SK-N-SH (cell line): ENCODE measurements at places on chromosomes 11 and 22. TPM values are rescaled to one million over a fixed set of nuclear protein-coding genes. Genes with fewer than 3 reads are reported as not detected.

DNA sequence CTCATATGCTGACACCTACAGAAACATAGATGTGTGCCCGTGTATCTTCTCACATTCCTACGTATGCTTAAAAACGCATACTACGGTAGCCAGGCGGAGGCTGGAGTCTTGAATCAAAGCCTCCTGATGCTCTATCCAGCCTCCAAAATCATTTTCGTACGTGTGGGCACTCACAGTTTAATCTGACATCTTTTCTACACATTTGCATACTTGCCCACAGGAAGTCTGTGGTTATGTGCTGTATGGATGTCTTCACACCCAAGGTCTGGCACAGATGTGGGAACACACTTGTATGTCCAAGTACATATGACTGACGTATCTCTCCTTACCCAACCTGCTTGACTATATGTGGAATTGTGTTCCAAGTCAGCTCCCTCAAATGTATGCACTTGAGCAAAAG is 561.8 kb upstream of the CADM1 start:
- no peak for DNase-seq
- H3K4me3 ChIP-seq = no peak overlapping the region
- no peaks in the 10 kb centered on the region for H3K4me1 ChIP-seq
- no peaks in the 10 kb centered on the region for H3K27me3 ChIP-seq

GRCh38 chr22:20015971-20016733 is 471 bp downstream of the ARVCF start:
- H3K27ac ChIP-seq = peak overlapping the region; percentile 50; the same call in 1 of the 2 replicates
- H3K4me1 ChIP-seq = peaks cover 51% of the 10 kb centered on the region; the same call in 1 of the 2 replicates
- peak overlapping the region; percentile 65 for H3K4me3 ChIP-seq
- no peaks in the 10 kb centered on the region for H3K27me3 ChIP-seq
- H3K36me3 ChIP-seq = no peaks in the 10 kb centered on the region

Gene NTM
- 20.0 and 21.1 TPM in 2 replicates for polyA plus RNA-seq

- no peaks in the 10 kb centered on the region for H3K27me3 ChIP-seq
- no peak overlapping the region for H3K27ac ChIP-seq
- H3K4me1 ChIP-seq = no peaks in the 10 kb centered on the region
- H3K36me3 ChIP-seq = no peaks in the 10 kb centered on the region
- DNase-seq = peak; percentile 31
Observed at GRCh38 chr11:125071846-125072217, 8.7 kb downstream of the SLC37A2 start.

GRCh38 chr11:94954753-94955152 is 18.6 kb downstream of the CWC15 start:
- no peak for DNase-seq

GRCh38 chr11:15707971-15708370 is 593.2 kb downstream of the INSC start:
- peak; percentile 85 for DNase-seq
- no peak overlapping the region for H3K27ac ChIP-seq
- peaks cover 18% of the 10 kb centered on the region for H3K4me1 ChIP-seq
- H3K36me3 ChIP-seq = no peaks in the 10 kb centered on the region

DNA sequence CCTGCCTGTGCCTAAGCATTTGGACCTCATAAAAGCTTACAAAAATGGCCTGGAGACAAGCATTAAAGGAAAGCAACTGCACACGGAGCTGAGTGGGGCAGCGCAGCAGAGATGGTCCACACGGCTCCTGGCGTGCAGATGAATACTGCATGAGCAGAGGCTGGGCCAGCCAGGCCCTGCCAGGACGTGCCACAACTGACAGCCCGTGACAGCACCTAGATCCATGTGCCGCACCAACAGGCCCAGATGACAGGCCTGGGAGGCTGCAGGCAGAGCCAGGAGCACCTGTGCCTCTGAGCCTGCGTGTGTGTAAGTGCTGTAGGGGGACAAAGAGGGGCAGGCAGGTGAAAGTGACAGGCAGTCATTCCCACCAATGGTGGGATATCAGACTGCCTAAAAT is 33.4 kb downstream of the MICAL3 start:
- no peak overlapping the region for H3K27ac ChIP-seq
- H3K36me3 ChIP-seq = no peaks in the 10 kb centered on the region
- H3K4me3 ChIP-seq = no peak overlapping the region
- peaks cover 29% of the 10 kb centered on the region; the same call in 1 of the 2 replicates for H3K4me1 ChIP-seq
- H3K27me3 ChIP-seq = no peaks in the 10 kb centered on the region
- no peak for DNase-seq

Gene POU2AF3
- polyA plus RNA-seq = 0.07 and 0.18 TPM in 2 replicates

DNA sequence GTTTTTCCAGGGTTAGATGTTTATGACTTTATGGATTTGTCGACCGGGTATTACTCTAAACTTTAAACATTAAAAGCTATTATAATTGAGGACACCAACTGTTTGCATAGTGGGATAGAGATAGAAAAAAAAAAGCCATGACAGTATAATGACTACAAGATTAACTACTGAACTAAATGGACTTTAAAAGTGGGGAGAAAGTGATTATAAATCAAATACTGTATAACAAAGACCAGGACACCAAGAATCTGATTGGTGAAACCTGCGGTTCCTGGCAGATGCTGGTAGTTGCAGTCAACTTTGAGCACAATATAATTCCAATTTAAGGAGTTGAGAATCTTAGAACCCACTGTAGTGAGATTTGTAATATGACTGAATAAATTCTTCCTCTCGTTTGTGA is 2.5 kb downstream of the CRKL start:
- peaks cover 13% of the 10 kb centered on the region; the same call in 1 of the 2 replicates for H3K4me1 ChIP-seq
- no peak for DNase-seq
- H3K36me3 ChIP-seq = no peaks in the 10 kb centered on the region
- no peak overlapping the region for H3K27ac ChIP-seq
- no peaks in the 10 kb centered on the region for H3K27me3 ChIP-seq

DNA sequence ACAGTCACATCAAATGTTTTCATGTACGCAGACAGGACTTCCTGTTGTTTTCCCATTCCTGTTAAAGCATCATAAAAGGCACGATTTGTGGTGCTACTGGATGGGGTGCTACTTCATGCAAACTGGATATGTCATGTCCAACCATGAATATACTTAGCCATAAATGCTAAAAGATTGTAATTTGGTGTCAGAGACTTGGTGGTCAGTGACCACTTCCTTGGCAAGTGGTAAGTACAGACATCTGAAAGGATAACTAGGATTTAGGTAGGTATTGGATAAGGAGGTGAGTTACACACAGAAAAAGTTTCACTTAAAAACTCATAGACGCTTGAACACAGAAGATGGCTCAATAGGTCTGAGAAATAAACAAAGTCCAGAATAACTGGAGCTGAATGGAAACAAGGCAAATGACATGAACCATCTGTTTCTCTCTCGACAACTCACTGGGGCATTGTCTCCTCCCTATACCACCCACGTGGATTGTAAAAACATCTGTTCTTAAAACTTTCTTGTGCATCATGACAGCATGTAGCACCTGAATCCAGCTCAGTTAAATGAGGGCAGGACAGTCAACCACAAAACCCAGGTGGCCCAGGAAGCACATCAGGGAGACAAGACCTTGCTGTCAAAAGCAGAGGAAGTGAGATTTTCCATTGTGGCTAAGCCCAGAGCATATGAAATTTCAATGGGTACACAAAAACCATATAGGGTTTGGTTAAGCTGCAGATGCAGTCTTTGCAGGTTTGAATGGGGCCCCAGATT is 22.1 kb upstream of the IGLL5 start:
- H3K27ac ChIP-seq = no peak overlapping the region
- no peak overlapping the region for H3K4me3 ChIP-seq
- no peak for DNase-seq
- H3K27me3 ChIP-seq = no peaks in the 10 kb centered on the region
